ENCODE measurements at places on chromosomes 6 and 20. TPM values are rescaled to one million over a fixed set of nuclear protein-coding genes. Genes with fewer than 3 reads are reported as not detected.

The TMEM200A gene
- 12.8 TPM for total RNA-seq

The GGTLC1 gene
- not detected for total RNA-seq

The OR2J3 gene
- total RNA-seq, result not detected

DNA sequence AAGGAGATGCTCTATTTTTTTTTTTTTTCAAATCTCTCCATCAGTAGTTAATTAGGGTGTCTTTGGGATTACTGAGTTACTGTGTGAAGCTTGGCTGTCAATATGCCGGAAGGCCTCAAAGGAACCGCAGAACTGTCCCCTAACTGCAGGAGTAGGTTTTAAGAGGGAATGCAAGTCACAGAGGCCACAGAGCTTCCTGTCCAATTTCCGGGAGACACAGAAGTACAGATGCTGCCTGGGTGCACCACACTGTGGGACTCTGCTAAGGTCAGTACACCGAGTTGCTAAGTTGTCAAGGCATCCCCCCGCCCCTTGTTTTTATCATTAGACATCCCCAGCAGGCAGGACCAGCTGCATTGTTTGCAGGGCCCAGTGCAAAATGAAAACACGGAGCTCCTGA, 120.2 kb upstream of the RAB32 start:
- H3K27ac ChIP-seq, result no peak overlapping the region
- no peaks in the 10 kb centered on the region for H3K27me3 ChIP-seq
- no peaks in the 10 kb centered on the region for H3K36me3 ChIP-seq

DNA sequence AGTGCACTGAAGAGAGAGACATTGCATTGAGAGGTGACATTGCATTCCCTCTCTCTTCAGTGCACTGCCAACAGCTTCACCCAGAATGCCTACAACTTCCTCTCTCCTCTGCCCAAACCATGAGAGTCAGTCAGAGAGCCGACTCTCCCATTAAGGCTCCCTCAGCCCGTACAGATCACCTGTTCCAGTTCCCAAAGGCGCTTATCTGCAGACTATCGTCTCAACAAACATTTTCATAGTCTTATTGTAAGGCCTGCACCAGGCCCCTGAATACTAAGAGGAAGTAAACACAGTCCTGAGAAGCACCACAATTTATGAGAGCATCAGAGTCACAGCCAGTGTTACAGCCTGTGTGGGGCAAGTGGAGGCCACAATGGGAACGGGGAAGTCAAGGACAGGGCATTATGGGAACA, 53.7 kb downstream of the GFOD1 start:
- H3K36me3 ChIP-seq, result no peaks in the 10 kb centered on the region
- no peak overlapping the region for H3K4me3 ChIP-seq

GRCh38 chr20:409697-410559, 1.8 kb downstream of the RBCK1 start:
- H3K27ac ChIP-seq, result no peak overlapping the region
- H3K27me3 ChIP-seq, result no peaks in the 10 kb centered on the region

DNA sequence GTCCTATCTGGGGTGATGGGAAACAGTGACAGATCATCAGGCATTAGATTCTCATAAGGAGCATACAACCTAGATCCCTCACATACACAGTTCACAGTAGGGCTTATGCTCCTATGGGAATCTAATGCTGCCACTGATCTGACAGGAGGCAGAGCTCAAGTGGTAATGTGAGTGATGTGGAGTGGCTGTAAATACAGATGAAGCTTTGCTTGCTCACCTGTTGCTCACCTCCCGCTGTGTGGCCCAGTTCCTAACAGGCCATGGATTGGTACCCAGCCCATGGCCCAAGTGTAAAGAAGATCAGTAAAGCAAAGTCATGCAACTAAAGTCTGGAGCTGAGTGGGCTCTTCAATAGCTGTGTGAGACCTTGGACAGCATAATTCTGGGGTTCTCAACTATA, 65.9 kb downstream of the PKIB start:
- no peaks in the 10 kb centered on the region for H3K4me1 ChIP-seq
- no peak overlapping the region for H3K4me3 ChIP-seq
- no peak overlapping the region for H3K27ac ChIP-seq
- no peaks in the 10 kb centered on the region for H3K27me3 ChIP-seq
- DNase-seq, result no peak

- H3K27ac ChIP-seq, result no peak overlapping the region
- peaks cover under 1% of the 10 kb centered on the region for H3K27me3 ChIP-seq
- peaks cover 26% of the 10 kb centered on the region for H3K4me1 ChIP-seq
- no peaks in the 10 kb centered on the region for H3K36me3 ChIP-seq
- DNase-seq, result peak; percentile 68
Measured at GRCh38 chr20:62822788-62823651, 6.2 kb downstream of the COL9A3 start.

- H3K27me3 ChIP-seq, result no peaks in the 10 kb centered on the region
- no peak overlapping the region for H3K4me3 ChIP-seq
- no peak overlapping the region for H3K27ac ChIP-seq
- no peaks in the 10 kb centered on the region for H3K4me1 ChIP-seq
- no peaks in the 10 kb centered on the region for H3K36me3 ChIP-seq
Measured at GRCh38 chr6:12733876-12734275, 17.3 kb downstream of the PHACTR1 start.

DNA sequence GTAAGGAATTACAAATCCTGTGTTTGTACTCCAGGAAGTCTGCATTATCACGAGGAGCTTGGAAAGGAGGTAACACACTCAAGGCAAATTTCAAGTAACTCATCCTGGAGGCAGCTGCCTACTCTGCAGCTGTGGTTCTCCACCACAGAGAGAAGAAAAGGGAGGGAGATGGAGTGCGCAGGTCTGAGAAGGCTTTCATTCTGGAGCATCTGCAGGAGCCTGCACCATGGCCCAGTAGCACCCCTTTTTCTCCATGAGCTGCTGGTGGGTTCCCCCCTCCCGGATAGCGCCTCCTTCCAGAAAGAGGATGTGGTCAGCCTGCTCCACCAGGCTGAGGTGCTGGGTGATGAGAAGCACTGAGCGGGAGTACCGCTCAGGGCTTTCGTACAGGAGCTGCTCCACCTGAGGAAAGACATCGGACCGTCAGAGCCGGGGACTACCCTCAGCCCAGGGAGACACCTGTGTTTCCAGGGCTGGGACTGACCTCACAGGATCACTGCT, 1.6 kb upstream of the PSMB8 start:
- peaks cover 42% of the 10 kb centered on the region for H3K27me3 ChIP-seq
- H3K4me1 ChIP-seq, result peaks cover 4% of the 10 kb centered on the region
- no peak overlapping the region for H3K4me3 ChIP-seq
- no peak for DNase-seq
- H3K27ac ChIP-seq, result no peak overlapping the region

- no peak overlapping the region for H3K27ac ChIP-seq
- H3K4me1 ChIP-seq, result no peaks in the 10 kb centered on the region
- DNase-seq, result peak; percentile 81
- no peaks in the 10 kb centered on the region for H3K36me3 ChIP-seq
- H3K27me3 ChIP-seq, result no peaks in the 10 kb centered on the region
Measured at GRCh38 chr6:138115877-138116660, 8.8 kb upstream of the PERP start.

DNA sequence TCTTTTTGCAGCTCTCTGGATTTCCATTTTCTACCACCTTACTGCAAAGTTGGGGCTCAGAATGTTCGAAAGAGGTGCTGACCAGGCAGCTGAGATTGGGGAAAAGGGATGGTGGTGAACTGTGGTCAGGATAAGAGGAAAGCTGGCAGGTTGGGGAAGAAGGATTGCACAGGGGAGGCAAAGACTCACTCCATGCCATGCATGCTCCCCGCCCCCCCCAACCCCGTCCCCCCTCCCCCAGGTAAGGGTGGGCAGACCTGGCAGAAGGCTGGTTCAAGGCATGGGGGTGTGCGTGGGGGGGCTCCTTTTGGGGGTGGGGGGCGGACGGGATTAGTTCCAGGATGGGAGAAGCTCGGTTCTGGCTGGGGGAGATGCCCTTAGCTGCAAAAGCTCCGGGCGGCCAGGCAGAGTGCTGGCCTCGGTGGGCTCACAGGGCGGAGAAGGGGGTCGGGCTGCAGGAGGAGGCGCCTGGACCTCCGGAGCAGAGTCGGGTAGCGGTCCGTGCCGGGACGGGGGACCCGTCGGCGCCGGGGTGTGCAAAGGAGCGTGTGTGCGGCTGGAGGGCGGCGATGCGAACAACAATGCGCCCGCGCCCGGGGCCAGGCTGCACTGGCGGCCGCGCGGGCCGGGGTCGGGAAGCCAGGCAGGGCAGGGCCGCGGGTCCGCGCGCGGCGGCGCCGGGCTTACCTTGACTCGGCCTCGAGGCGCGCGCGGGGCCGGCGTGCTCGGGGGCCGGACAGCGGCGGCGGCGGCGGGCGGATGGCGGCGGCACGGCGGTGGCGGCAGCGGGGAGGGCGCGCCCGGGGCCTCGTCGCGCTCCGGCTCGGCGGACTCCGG, 880 bp downstream of the ADNP start:
- H3K4me3 ChIP-seq, result peak overlapping the region; percentile 85
- H3K4me1 ChIP-seq, result peaks cover 38% of the 10 kb centered on the region
- H3K27ac ChIP-seq, result peak overlapping the region; percentile 95
- H3K27me3 ChIP-seq, result no peaks in the 10 kb centered on the region
- DNase-seq, result peak; percentile 64

DNA sequence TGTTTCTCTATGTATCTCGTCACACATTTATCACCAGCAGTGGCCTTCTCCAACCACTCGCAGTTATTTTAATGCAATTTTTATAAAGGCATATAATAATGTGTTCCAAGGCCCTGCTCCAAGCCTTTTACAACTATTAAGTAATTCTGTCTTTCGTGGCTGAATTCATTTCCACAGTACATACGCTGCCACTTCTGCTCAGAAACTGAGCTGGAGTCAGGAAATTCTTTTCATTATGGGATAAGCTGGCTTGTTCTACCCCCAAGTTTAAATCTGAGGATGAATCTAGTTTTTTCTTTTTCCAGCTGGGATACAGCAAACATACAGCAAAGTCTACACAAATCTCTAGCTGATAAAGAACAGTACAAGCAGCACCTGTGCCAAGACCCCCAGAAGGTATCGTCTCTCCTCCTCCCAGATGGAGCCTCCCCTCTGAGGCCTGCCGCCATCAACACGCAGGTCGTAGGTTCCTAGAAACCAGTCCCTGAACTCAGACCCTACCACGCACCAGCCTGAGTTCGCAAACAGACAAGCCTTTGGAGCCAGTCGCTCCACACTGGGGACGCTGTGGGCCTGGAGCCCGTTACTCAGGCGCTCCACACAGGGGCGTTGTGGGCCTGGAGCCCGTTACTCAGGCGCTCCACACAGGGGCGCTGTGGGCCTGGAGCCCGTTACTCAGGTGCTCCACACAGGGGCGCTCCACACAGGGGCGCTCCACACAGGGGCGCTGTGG, 263.5 kb downstream of the THBS2 start:
- DNase-seq, result no peak
- no peaks in the 10 kb centered on the region for H3K27me3 ChIP-seq
- no peaks in the 10 kb centered on the region for H3K4me1 ChIP-seq
- no peaks in the 10 kb centered on the region for H3K36me3 ChIP-seq
- H3K27ac ChIP-seq, result no peak overlapping the region

GRCh38 chr20:18984238-18985200, 170.9 kb downstream of the SCP2D1 start:
- no peaks in the 10 kb centered on the region for H3K27me3 ChIP-seq
- no peak overlapping the region for H3K4me3 ChIP-seq
- DNase-seq, result peak; percentile 4
- no peaks in the 10 kb centered on the region for H3K36me3 ChIP-seq
- H3K27ac ChIP-seq, result no peak overlapping the region

GRCh38 chr6:158771399-158772152, 47.6 kb downstream of the EZR start:
- H3K4me1 ChIP-seq, result no peaks in the 10 kb centered on the region
- no peak for DNase-seq
- no peak overlapping the region for H3K4me3 ChIP-seq
- no peaks in the 10 kb centered on the region for H3K36me3 ChIP-seq
- H3K27ac ChIP-seq, result no peak overlapping the region
